Putamen (tissue), 1 donor: ENCODE measurements at places on chromosomes 7 and 10.

GRCh38 chr10:31586723-31587638, 268.0 kb downstream of the ZEB1 start:
- DNase-seq: peak; percentile 43

DNA sequence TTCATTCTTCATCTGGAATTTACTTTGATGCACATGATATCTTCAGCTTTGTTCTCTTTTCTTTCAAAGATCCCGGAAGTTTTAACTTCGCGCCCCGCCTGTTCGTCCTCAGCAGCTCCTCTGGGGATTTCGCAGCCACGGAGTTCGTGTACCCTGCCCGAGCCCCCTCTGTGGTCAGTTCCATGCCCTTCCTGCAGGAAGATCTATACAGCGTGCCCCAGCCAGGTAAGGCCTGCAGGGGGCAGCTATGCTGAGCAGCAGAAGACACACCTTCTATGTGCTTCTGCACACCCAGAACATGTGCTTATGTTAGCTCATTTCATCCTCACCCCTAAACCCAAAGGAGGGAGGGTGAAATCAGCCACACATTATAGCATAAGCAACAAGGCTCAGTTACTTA, 79.7 kb upstream of the LYZL2 start:
- no peak for DNase-seq

DNA sequence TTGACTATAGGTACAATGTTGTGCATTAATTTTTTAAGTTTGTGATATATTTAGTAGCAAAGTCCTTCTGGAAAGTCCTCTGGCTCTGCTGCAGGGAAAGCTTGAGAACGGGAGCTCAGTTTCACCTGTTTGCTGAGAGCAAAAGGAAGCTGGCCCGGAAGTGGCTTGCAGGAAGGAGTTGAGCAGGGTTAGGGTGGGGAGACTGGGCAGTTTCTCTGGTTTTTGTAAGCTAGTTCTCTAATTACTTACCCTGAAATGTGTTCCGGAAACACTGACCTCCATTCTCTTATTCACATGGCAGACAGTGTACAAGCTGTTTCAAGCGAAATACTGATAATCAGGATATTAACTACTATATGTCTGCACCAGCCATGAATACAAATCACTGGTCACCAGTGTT, 22.3 kb downstream of the MAP3K8 start:
- DNase-seq: no peak

DNA sequence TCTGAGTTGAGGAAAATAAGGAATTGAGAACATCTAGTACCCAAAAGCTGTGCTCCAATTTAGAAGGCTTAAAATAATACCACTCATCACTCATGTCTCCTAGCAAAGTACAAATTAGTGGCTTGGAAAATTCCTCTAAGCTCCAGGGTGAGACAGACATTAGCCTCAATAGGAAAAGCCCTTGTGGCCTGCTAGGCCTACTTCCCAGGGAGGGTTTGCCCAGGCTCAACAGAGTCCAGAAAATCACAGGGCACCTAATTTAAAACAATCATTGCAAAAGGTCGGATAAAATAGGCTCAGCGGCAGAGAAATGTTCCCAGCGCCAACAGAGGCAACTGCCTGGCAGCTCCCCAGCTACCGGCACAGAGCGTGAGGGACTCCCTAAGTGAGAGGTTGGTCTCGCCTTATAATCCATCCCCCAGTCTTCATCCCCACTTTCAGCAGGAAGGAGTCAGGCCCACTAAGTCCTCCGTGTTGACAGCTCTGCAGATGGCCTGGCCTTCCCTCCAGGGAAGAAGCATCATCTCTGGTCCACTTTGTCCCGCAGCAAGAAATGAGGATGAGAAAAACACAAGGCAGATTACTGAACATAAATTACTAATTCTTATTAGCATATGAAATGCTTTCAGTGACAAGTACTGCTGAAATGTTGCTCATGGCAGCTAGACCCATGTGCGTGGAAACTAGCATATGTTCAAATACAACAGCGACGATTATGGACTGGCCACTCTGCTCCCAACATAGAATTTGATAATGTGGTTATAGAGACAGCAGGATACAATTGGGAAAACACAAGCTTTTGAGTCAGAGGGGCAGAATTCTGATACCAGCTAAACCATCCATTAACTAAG, 1177.7 kb upstream of the AUTS2 start:
- DNase-seq: peak; percentile 78

DNA sequence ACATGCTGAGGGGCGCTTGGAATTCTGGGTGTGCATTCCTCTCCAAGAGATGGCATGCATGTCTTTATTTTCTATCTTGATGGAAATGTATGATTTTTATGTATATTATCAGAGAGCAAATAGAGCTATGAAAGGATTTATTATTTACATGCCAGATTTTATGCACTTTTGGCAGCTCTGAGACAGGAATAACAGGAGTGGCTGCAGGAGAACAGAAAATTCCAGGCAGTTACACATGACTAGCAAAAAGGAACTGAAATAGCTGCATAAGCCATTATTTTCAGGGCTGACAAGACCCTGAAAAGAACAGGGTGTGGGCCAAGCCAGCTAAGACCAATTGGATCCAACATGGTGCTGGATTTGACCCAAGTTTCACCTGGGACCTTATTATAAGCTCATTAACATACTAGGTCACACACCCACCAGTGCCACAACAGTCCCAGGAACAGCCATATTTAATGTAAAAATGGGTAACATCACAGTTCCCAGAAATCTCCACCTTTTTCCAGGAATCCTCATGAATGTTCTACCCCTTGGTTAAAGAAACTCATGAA, 43.2 kb upstream of the ACSL5 start:
- DNase-seq: peak; percentile 49

DNA sequence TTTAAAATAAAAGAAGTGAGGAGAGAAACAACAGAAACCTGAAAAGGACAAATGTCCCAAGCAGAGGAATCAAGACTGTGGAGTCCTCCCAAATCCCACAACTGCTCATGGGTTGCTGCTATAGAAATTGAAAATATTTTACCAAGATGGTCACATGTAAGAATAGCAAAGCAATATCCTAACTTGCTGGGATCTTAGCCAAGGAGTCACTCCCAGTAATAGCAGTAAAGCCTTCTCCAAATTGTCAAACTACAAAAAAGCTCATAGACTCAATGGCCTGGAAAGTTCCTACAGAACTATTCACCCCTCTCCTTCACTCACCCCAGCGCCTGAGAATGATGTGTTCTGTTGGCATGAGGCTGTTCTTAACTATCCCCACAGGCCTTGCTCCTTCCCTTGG, 186.5 kb downstream of the ELMO1 start:
- DNase-seq: no peak
